Astrocyte (in vitro differentiated cells and primary cell): ENCODE measurements at places on chromosomes 7 and 10.

DNA sequence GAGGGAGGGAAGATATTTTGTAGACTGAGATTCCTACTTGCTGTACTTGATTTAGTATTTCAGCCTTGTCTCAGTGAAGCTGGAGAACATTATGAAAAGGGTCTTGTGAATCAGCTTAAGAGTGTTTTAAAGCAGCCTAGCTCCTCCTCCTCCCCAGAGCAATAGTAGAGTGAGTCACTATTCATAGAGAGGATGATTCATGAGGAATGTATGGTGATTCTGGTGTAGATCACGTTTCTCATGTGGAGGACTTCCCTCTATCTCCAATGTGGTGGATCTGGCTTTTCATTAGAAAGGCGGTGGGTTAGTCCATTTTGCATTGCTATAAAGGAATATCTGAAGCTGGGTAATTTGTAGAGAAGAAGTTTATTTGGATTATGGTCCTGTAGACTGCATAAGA is 340.1 kb upstream of the CHRM2 start:
- peak; percentile 90 for DNase-seq

GRCh38 chr10:11695779-11696178 is 46.4 kb upstream of the ECHDC3 start:
- DNase-seq: no peak

DNA sequence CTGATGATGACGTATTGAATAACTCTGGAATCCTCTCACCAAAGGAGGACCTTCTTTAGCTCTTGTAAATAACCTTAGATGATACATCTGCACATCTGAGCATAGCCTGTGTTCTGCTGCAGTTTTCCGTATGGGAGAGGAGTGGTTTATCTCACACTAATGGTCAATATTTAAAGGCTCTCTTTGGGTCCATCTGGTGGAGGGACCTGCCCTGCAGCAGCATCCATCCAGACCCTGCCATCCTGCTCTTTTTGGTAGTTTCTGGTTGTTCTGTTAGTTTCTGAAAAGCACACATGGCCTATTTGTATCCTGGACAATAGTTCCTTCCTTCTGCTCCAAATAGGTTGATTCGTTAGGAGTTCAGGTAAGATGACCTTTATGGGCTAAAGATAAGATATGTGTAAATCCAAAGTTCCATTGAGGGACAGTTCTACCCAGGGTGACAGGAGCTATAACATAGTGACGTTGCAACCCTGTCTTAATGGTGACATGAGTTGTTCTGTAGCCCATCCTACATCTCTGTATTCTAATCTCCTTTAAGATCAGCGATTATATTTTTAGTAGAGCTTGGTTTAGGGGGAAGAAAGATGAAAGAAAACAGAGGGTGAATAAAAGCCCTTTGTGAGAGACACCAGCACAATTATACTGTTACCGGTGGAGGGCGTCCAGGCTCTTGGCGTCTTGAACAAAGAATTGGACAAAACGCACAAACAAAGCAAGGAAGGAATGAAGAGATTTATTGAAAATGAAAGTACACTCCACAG is 60.0 kb upstream of the KLF14 start:
- DNase-seq: peak; percentile 33

GRCh38 chr10:30577048-30577447 is 52.5 kb downstream of the LYZL2 start:
- no peak for DNase-seq

GRCh38 chr10:77548157-77548556 is 89.5 kb downstream of the KCNMA1 start:
- no peak for DNase-seq
